Osteocyte (in vitro differentiated cells): ENCODE measurements at places on chromosomes 7 and 10. TPM values are rescaled to one million over a fixed set of nuclear protein-coding genes. Genes with fewer than 3 reads are reported as not detected.

The GRID2IP gene
- total RNA-seq: 0.10 and 0.13 TPM in 2 replicates

The PHKG1 gene
- 0.99 and 1.1 TPM in 2 replicates for total RNA-seq

The SPACDR gene
- 0.46 TPM in 1 of 2 replicates, not detected in the other for total RNA-seq

The SMKR1 gene
- total RNA-seq: not detected in 2 replicates

The ANKRD2 gene
- not detected in 2 replicates for total RNA-seq

The IDI2 gene
- not detected in 2 replicates for total RNA-seq

The TPST1 gene
- total RNA-seq: 24.2 and 26.8 TPM in 2 replicates

The HKDC1 gene
- 0.19 TPM in 1 of 2 replicates, not detected in the other for total RNA-seq

The AGAP3 gene
- total RNA-seq: 131 and 135 TPM in 2 replicates

The AOAH gene
- total RNA-seq: not detected in 2 replicates

The TRIM73 gene
- total RNA-seq: 3.2 and 7.4 TPM in 2 replicates

The UBTD1 gene
- total RNA-seq: 25.6 and 27.7 TPM in 2 replicates

The VOPP1 gene
- total RNA-seq: 86.6 and 88.6 TPM in 2 replicates

The SLC39A12 gene
- not detected in 2 replicates for total RNA-seq

The IGFBP3 gene
- total RNA-seq: 294 and 321 TPM in 2 replicates

The SFRP5 gene
- total RNA-seq: not detected in 2 replicates

The UPF2 gene
- total RNA-seq: 19.4 and 20.5 TPM in 2 replicates

The ZNF239 gene
- total RNA-seq: 3.7 and 4.5 TPM in 2 replicates

The IFIT1B gene
- not detected in 2 replicates for total RNA-seq

The CCDC3 gene
- total RNA-seq: 14.1 and 15.0 TPM in 2 replicates

The GNAT3 gene
- total RNA-seq: not detected in 2 replicates

The VSTM4 gene
- 0.70 and 0.81 TPM in 2 replicates for total RNA-seq

The NODAL gene
- total RNA-seq: not detected in 2 replicates

The OR2A5 gene
- total RNA-seq: not detected in 2 replicates

The PKD2L1 gene
- not detected in 2 replicates for total RNA-seq

The CDHR3 gene
- total RNA-seq: 2.3 and 4.0 TPM in 2 replicates

The SLC26A5 gene
- total RNA-seq: not detected in 2 replicates

The KAZALD1 gene
- total RNA-seq: 43.0 and 49.0 TPM in 2 replicates

The IKZF1 gene
- not detected in 2 replicates for total RNA-seq

The TOMM7 gene
- 256 and 292 TPM in 2 replicates for total RNA-seq

The LCOR gene
- 22.6 and 26.8 TPM in 2 replicates for total RNA-seq

The EEPD1 gene
- total RNA-seq: 1.3 and 1.4 TPM in 2 replicates

The ICA1 gene
- 1.7 and 2.2 TPM in 2 replicates for total RNA-seq

The ACTR3C gene
- not detected in 2 replicates for total RNA-seq

The STAMBPL1 gene
- 4.5 and 4.8 TPM in 2 replicates for total RNA-seq

The CCL24 gene
- not detected in 2 replicates for total RNA-seq

The UNCX gene
- not detected in 2 replicates for total RNA-seq

The CUZD1 gene
- total RNA-seq: 0.30 and 0.81 TPM in 2 replicates

The HERC4 gene
- total RNA-seq: 57.0 and 59.4 TPM in 2 replicates

The HOXA4 gene
- not detected in 2 replicates for total RNA-seq

The MTURN gene
- 19.0 and 19.3 TPM in 2 replicates for total RNA-seq
